ENCODE measurements at places on chromosomes 5 and 9.

DNA sequence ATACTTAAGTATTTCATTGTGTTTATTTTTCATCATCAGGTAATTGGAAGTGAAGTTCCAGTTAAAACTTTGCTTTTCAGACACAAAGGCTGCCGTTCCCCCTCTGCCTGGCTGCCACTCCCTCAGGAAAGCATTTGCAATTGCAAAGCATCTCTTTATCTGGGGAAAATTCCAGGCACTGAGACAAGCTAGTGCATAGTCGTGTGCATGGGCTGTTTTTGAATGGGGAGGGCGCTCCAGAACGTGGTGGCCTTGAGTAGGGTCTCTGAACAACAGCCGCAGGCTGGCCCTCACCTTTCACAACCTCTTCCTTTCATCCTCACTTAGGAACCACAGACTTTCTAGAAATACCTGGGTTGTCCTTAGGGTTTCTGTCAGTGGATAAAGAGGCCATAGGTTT lies 285.1 kb upstream of the ADAMTS16 start:
- DNase-seq, result no peak

GRCh38 chr5:173890195-173890991 lies 2.2 kb downstream of the CPEB4 start:
- DNase-seq, result no peak

DNA sequence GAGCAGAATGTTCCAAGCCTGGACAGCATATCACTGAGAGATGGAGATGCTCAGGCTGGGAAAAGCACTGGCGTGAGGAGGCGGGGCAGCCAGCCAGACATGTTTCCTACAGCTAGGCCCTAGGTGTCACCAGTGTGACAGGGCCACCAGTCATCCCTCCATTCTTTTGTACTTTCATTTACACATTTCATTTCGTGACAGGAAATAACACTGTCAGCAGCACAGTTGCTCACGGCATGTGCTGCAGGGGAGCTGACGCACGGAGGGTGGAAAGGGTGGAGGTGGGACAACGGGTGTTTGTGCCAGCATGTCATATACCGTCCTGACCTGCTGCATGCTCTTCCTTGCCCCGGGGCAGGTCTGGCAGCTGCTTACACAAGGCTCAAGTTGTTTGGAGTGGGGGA lies 14.8 kb upstream of the CEMIP2 start:
- peak; percentile 74 for DNase-seq

- DNase-seq, result no peak
Observed at GRCh38 chr5:94498199-94498598, 120.2 kb downstream of the KIAA0825 start.

DNA sequence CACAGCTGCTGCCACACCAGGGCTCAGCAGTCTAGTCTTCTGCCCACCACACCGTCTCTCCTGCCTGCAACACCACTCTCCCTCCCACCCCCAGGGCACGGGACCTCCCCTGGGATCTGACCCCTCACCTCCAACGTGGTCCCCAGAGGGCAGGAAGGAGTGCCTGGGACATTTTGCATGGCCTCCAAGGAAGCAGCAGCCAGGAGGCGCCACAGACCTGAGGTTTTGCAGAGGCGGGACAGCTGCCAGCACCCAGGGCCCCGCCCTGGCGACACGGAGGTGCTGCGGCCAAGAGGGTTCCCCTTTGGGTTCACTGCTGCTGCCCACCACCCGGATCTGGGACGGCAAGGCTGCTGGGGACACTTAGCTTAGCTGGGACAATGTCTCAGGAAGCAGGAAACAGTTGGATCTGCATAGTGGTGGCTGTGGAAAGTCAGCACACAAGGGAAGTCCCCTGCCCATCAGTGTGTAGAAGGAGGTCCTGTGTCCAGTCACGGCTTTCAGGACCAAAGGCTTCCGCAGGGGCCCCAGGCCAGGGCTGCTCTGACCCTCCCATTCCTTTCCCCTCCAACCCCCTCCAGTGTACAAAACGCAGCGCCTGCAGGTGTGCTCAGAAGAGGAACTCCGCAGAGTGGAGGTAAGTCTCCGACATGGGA lies 13.8 kb downstream of the PROP1 start:
- DNase-seq, result no peak

DNA sequence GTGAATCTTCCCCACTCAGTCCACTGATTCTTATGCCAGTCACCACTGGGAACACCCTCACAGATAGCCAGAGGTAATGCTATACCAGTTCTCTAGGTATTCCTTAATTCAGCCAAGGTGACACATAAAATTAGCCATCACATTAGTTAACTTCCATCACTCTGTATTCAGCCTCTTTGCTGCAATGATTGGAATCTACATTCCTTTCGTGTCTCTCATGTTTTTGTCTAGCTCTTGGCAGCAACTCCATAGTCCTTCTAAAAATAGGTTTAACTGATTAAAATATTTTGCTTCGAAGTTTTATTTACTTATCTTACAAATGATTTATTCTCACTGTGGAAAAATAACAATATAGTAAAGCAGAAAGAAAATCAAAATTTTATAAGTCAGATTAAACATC lies 19.6 kb upstream of the RNF20 start:
- no peak for DNase-seq

GRCh38 chr9:224582-225520 lies 10.2 kb downstream of the DOCK8 start:
- DNase-seq, result no peak

- no peak for DNase-seq
Observed at GRCh38 chr5:17180864-17181723, 36.3 kb upstream of the BASP1 start.

DNA sequence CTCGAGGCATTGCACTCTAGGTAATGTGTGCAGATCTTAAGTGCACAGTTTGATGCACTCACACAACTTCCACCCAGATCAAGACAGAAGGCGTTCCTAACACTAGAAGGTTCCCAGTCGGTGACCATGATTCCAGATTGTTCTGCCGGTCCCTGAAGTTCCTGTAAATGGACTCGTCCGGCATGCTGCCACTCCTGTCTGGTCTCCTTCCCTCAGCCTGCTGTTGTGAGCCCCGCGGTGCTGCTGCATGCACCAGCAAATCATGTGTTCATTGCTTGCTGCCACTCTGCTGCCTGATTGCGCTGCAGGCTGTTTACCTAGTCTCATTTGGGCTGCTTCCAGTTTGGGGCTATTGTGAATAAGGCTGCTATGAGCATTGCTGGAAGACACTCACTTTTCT lies 11.5 kb downstream of the STKLD1 start:
- no peak for DNase-seq

DNA sequence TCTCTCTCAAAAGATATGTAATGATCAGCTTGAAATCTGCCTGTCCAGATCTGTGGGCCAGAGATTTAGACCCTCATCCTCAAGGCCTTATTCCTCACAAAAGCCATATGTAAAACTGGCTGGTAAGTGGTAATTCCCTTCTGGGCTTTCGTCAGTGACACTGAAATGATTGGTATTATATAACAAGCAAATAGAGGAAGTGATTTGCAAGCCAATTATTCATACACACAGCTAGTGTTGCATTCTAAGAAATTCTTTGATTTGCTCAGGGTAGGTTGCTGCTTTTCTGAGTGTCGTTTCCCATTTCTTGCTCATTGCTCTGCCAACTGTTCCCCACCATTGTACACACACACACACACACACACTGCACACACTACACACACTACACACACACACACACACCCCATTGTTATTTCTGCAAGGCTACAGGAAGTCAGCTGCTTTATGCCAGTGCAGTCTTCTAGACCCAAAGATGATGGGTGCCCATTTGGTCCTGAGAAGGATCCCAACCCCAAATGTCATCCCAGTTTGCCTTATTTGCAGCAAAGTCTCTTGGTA lies 76.8 kb downstream of the PRLR start:
- DNase-seq, result no peak

DNA sequence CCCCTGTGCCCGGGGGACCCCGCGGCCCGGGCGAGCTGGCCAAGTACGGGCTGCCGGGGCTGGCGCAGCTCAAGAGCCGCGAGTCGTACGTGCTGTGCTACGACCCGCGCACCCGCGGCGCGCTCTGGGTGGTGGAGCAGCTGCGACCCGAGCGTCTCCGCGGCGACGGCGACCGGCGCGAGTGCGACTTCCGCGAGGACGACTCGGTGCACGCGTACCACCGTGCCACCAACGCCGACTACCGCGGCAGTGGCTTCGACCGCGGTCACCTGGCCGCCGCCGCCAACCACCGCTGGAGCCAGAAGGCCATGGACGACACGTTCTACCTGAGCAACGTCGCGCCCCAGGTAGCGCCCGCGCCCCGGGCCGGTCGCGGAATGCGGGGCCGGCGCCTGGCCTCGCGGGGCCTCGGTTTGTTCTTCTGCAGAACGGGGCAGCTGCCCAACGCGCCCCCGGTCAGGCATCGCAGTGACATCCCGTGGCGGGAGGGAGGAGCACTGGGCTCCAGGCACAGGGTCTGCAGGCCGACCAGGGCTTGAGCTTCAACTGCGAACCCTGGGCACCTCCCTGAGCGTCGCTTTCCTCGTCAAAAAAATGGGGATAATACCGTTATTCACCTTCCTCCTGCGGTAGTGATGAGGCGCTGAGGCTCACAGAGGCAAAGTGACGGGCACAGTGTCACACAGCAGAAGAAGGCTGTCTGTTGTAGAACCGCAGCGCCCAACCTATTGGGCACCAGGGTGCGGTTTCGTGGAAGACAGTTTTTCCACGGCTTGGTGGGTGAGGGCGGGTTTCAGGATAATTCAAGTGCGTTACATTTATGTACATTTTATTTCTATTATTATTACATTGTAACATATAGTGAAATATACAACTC lies 777 bp downstream of the ENDOG start:
- DNase-seq, result no peak

- DNase-seq, result no peak
Observed at GRCh38 chr9:94864196-94864595, 137.7 kb downstream of the AOPEP start.

GRCh38 chr5:10307206-10308148 lies at the start of gene CMBL:
TSS of gene CMBL (minus strand) at chr5:10307902. CDS start at chr5:10290762, 17,140 bp downstream.
- no peak for DNase-seq

DNA sequence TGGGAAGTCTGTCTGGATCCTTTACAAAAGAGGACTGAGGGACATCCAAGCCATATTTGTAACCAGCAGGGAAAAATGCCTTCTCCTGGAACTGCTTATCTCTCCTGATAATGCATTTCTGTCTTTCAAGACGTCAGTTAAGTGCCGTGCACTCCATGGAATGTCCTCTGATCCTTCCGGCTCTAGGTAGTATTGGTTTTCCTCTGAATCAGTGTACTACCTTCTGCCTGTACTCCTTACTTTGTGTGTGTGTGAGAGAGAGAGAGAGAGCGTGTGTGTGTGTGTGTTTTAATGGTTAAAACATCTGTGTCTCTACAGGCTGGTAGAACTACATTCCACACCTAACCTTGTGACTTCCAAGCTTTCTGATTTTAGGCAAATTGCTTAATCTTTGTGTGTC lies 89.9 kb downstream of the PIP5K1B start:
- no peak for DNase-seq

DNA sequence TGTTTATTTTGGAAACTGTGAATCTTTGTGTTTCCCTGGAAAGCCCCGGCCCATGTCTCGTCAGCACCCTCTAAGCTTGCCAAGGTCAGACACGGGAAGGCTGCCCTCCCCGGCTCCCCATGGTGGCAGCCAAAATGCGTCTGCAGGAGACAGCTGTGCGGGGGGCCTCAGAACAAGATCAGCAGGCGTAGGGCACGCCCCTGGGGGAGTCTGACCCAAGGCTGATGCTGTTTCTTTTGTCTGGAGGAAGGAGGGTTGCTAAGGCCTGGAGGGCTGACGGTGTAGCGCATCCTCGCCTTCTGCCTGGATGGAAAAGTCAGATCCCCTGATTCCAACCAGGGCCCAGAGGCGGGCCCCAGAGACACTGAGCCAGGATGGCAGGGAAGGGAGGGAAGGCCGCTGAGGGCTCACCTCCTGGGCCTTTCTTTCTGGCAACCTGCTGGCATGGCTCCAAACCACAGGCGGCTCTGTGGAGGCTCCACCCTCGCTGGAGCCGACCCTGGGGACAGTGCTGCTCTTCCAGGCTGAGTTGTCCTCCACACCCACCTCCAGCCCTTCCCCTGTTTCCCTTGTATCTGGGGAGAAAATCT lies 57.2 kb downstream of the OLFM1 start:
- no peak for DNase-seq

GRCh38 chr9:27108981-27109541 lies at the start of gene TEK:
TSS of gene TEK (plus strand) at chr9:27109225. CDS start at chr9:27109591, 366 bp downstream.
- DNase-seq, result no peak

- DNase-seq, result no peak
Observed at GRCh38 chr5:7741415-7742065, 109.4 kb downstream of the CFAP90 start.

DNA sequence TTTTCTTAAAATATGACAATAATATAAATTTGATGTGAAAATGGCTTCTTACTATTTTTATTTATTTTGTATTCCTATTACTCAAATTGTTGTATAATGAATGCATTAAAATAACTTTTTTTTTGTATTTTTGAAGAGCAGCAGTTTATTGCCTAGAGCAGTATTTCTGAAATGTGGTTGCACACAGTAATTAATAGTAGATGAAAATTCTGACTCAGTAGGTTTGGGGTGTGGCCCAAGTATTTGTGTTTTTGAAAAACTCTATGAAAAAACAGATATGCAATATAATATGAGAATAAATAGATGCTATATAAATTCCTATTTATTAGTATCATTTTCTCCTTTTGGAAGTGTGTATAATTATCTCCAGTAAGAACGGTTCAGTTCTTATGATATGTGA lies 2225.3 kb upstream of the C9orf72 start:
- DNase-seq, result no peak

- DNase-seq, result no peak
Observed at GRCh38 chr5:137847687-137848086, 20.0 kb upstream of the MYOT start.

- DNase-seq, result no peak
Observed at GRCh38 chr5:137114529-137114928, 384.6 kb downstream of the SPOCK1 start.

DNA sequence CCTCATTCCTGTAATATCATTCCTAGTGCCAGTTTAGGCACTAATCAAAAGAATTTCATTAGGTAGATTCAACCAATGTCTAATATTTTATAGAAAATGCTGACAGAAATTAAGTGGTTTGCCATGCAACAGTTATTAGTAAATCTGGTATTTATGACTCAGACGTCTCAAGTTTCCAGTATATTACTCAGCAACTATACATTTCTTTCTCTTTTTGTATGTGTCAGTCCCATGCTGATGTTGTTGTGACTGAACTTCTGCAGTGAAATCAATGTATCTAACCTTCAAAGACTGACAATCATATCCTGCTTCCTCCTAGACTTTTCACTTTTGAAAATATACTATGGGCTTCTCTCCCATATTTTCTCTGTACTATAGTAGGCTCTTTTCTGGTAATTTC lies 822.5 kb downstream of the NR2F1-AS1 start:
- no peak for DNase-seq

- DNase-seq, result no peak
Observed at GRCh38 chr5:1127959-1128785, 16.3 kb upstream of the SLC12A7 start.

GRCh38 chr5:113163328-113163727 lies 186.7 kb downstream of the DCP2 start:
- no peak for DNase-seq

DNA sequence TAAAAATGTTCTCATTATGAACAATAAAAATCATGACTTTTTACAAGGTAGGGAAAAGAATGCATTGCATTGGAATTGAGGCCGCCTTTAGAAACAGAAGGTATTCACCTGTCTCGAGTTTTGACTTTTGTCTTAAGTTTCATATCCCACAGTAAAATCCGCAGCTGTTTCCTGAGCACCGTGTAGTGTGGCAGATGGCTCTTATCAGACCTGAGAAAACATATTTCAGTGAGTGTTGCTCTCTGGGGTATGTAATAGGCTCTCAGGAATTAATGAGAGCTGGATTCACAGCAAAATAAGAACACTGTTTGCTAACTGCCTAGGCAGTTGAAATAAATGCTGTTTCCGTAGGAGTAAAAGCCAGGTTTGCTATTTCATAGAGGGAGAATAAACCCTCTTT lies 221.4 kb downstream of the CFAP90 start:
- no peak for DNase-seq

- DNase-seq, result no peak
Observed at GRCh38 chr5:99004960-99005359, 76.2 kb upstream of the CHD1 start.

Data from stimulated activated CD8-positive, alpha-beta memory T cell treated with anti-CD3 and anti-CD28 coated beads, Interleukin-15, amount 100 ng/mL, for 4 hours (primary cell).